ENCODE measurements at places on chromosomes 3 and 15.

DNA sequence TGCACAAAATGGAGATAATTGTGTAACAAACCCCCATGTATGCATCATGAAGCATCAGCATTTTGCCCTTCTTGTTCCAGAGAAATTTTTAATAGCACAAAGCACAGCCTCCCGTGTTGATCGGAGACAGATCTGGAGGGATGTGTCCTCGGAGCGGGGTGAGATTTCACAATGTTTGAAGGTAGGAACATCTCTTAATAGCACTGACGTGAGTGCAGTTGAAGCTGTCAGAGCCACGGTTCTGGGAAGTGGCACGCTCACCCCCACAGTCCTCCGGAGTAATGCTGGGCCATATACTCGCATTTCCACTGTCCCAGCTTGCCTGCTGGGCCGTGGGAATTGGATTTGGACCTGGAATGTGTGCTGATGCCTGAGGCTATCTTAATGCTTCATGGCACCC lies 24.1 kb downstream of the ARPP21 start:
- DNase-seq, result no peak

- DNase-seq, result no peak
Observed at GRCh38 chr15:90677807-90678790, 39.0 kb upstream of the BLM start.

DNA sequence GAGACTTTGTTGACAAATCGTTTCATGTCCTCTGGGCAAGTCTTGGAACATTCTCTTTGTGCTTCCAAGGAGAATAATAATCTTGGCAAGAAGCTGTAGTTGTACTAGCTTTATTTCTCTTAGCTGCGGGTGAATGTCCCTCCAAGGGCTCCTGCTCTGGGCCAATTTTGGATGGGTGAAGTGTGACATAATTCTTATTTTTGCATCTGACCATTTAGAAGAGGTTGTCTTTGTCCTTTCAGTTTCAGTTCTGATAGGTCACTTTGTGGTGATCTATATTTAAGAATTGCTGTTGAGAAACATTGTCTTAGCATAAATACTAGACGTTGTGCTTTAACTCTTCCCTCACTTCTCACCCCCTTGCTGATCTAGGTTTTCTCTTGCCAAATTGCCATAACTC lies 164.8 kb upstream of the RORA start:
- DNase-seq, result no peak

- DNase-seq, result no peak
Observed at GRCh38 chr15:69744391-69745162, 292.0 kb downstream of the RPLP1 start.

- no peak for DNase-seq
Observed at GRCh38 chr15:57743424-57743823, 36.9 kb downstream of the POLR2M start.

DNA sequence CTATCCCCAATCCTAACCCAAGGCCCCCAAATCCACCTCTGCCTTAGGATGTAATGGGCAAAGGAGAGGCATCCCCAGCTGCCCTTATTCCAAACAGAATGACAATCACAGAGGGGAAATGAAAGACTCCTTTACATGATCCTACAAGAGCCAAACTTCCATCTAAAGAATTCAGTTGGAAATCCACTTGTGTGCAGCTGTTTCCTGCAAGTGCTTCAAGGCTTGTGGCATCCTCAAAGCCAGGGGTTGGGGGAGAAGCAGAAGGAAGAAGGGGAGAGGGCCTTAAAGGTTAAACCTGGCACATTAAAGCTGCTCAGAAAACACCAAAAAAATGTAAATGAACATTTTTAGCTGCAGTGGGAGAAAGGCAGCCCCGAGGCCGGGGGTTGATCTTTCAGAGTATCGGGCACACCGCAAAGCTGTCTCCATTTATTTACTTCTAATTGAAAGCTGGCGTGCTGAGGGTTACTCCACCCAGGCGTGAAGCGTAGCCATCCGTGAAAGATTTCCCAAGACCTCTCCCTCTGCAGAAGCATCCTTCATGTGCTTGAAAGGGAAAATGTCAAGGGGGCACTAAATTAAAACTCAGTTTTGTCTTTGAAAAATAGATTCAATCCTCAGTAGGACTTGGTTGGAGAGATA lies 217.8 kb downstream of the SHQ1 start:
- DNase-seq, result peak; percentile 12

DNA sequence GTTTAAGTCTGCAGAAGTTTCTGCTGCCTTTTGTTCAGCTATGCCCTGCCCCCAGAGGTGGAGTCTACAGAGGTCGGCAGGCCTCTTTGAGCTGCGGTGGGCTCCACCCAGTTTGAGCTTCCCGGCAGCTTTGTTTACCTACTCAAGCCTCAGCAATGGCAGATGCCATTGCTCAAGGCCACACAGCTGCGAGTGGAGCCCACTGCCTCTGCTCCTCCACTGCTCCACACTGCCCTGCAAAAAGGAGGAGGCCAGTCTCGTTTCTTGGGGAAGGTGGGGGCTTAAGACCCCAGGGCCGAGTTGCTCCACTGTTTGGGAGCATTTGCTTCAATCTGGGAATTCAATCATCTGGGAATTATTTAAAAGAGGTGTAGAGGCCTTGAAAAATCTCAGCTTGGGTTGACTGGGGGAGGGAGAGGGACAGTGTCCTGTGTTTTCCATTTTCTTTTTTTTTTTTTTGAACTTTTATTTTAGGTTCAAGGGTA lies 144.6 kb upstream of the MEF2A start:
- no peak for DNase-seq

DNA sequence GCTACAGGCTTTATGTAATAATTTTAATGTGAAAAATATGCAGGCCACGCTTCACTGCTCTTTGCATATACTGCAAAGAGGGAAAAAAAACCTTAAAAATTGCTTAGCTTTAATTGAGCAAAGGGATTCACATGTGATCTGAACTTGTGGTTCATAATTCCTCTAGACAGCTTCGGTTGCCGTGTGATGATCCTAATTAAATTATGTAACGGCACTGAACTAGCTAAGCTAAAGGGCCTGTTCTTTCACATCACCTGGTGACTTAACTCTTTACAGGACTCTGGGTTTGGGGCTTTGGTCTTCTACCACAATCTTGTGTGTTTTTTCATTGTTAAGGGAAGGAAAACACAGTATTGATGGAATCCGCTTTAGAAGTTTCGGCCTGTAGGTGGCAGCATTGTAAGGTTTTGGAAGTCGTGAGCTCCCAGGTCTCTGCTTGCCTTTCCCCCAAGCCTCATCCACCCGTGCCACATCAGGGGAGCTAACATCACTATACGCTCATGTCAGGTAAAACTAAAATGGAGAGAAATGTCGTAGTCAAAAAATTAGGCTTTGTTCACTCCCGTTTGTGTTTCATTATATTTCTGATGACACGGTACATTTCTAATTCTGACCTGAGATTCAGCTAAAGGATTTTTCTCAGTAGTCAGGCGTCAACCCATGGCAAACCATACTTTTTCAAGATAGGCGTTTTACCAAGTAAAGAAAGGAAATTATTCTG lies 205.6 kb upstream of the DPH6 start:
- peak; percentile 81 for DNase-seq

DNA sequence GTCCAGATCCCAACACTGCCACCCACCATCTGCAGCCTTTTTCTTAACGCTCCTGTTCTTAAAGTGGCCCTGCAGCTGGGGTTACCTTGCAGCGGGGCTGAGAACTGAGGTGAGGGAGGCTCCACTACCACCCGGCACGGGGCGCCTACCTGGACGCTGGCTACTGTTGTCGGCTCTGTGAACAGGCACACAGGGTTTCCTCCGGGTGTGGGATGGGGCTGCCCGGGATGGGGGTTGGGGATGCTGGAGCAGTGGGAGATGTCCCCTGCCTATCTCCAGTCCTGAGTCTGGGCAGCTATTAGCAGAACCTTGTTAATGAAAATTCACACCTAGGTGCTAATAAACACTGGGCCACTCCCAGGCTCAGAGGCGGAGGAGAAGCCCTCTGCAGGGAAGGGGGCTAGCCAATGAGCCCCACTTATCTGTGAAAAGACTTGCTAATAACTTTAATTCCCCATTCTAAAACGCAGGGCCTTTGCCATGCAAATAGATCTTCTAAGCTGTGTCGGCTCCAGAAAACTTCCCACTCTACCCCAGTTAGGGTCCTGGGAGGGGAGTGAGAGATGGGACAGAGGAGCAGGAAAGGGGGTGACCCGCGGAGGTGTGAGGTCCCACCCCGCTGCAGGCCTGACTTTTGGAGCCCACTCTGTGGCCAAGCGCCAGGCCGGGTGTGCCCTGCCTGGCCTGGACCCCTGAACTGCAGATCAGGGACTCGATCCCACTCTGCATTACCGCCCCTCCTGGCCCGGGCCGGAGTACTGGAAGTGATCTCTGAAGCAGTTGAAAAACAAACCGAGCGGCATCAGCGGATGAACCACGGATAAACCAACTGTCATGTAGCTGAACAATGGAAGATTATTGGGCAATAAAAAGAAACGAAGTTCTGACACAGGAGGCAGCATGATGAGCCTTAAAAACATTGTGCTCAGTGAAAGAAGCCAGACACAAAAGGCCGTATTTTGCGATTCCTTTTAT lies 3.1 kb downstream of the MESP1 start:
- no peak for DNase-seq

DNA sequence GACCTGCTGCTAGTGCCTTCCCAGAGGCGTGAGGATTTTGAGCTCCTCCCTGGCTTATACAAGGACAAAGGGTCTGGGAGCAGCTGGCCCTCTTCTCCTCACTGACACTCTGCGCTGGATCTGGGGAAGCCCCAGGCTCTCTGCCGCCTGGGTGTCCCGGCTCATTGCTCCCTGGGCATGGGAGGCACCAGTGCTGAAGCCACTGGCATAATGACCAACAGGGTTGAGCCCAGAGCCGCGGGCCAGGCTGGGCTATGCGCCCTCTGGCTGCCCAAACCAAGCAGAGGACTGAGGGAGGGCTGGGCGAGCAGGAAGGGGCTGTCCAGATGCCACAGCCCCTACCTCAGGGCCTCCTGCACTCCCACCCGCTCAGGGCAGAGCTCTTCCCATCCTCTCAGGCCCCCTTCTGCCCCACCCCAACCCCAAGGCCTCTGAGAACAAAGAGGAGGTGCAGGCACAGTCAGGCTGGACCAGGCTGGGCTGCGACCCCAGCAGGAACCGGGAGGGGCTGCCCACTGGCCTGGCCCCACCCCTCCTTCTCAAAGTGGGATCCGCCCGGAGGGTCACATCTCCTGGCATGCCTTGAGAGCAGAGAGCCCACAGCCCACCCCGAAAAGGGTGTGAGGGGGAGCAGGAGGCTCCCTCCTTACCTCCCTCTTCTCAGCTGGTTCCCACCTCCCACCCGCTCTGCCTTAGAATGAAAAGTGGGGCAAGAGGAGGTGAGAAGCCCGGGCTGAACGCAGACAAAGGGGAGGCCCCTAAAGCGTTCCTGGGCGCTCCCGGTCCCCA lies 1.6 kb downstream of the LINGO1 start:
- DNase-seq, result no peak

DNA sequence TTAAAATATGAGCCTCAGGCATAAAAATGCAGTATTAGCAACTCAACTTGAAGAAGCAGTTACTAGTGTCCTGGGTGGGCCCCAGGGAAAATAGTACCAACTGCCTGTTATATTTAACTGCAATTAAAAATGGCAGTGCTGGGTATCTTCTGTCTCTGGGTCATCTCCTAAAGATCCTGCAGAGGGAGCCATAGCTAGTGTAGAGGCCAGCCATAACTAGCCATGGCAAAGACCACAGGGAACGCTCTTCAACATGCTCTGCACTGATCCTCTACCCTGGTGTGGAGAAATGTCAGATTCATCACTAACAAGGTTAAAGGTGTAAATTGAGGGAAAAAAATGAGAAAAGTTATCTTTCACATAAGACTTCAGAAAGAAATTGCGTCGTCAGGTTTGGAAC lies 181.3 kb downstream of the SNRPN start:
- peak; percentile 7 for DNase-seq

- peak; percentile 73 for DNase-seq
Observed at GRCh38 chr3:188853856-188854771, 317.7 kb upstream of the TPRG1 start.

DNA sequence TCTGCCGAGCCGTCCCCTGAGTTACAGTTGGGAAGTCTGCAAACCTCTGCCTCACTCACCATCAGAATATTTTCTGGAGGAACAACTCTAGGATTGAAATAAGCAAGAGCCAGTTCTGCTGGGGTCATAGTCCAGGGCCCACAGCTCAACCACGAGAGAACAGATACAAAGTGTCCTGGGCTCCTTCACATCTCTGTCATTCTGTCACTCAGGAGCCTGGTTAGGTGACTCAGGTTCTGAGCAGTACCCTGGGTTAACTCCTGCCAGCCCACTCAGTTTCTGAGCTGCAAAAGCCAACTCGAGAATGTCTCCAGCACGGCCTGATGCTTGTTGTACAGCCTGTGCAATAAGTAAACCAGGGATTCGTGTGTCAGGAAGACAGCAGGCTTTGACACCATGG lies 155.7 kb downstream of the SLCO3A1 start:
- DNase-seq, result no peak

- DNase-seq, result no peak
Observed at GRCh38 chr15:50261981-50262380, 3.5 kb downstream of the HDC start.

- DNase-seq, result peak; percentile 71
Observed at GRCh38 chr3:179015551-179016020, 56.0 kb downstream of the ZMAT3 start.

GRCh38 chr3:108407886-108408285 lies 102.5 kb downstream of the MYH15 start:
- DNase-seq, result no peak

- peak; percentile 56 for DNase-seq
Observed at GRCh38 chr3:129112308-129113052, 9.1 kb downstream of the RAB43 start.

DNA sequence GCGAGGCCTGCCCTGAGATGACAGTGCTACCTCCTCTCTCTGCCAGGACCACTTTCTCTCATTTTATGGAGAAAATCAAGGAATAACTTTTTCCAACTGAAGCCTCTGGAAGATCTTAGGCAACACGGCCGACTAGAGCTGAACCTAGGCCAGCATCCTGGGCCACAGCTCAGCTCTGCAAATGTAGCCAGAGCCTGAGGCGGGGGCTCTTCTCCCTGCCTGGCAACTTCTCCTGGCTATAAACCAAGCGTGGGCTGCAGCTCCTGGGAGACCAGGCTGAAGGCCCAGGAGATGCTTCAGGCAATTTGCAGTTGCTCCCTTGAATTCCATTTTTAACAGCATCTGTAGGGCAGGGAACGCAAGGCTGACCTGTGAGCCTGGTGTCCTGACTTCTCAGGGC lies 74.9 kb downstream of the CEMIP start:
- DNase-seq, result no peak

GRCh38 chr3:53753518-53754183 lies 92.6 kb downstream of the CHDH start:
- no peak for DNase-seq

- no peak for DNase-seq
Observed at GRCh38 chr3:101521211-101521701, 8.2 kb upstream of the SENP7 start.

- DNase-seq, result no peak
Observed at GRCh38 chr3:32217339-32217738, 21.1 kb upstream of the CMTM8 start.

DNA sequence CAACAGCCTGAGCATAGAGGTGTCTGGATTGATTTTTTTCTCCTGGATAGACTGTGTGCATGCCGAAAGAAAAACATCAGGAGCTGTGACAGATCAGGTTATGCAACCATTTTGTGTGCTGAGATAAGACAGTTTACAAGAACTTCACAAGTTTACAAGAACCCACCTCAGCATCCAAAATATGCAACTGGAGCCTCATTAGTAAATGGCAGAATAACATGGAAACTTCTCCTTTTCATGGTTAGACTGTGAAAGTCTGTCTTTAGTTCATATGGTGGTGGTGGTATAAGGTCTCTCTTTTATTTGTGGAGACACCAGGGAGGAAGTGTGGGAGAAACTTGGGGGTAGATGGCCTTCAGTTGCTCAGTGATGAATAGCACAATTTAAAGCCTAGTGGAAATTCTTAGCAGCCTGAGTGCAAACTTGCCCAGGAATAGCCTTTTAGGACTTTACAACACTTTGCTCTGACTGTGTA lies 3.7 kb upstream of the ZNF609 start:
- DNase-seq, result no peak

GRCh38 chr3:187286467-187287059 lies 5.0 kb downstream of the MASP1 start:
- peak; percentile 35 for DNase-seq
